ENCODE measurements at places on chromosomes 4 and X.

DNA sequence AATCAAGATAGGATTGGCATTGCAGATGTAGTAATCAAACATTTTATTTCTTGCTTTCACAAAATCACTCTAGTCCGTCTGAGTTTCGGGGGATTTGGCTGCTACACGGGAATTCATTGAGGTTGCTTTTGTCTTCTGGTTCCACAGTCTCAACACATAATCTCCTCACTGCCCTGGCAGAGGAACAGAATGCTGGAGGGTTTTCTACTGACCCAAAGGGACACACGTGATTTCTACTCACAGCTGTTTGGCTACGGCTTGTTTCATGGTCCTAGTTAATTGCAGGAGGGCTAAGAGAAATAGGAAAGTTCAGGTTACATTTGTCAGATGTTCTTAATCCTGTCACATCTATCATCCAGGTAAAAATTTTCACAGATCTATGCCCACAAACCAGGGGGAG is 1811.6 kb downstream of the ARAP2 start:
- no peak for DNase-seq

- DNase-seq = peak; percentile 75
These were observed 8.8 kb downstream of the TMEM255A start for GRCh38 chrX:120302434-120302833.

GRCh38 chr4:140004922-140005627 is 148.9 kb downstream of the MAML3 start:
- DNase-seq = no peak

DNA sequence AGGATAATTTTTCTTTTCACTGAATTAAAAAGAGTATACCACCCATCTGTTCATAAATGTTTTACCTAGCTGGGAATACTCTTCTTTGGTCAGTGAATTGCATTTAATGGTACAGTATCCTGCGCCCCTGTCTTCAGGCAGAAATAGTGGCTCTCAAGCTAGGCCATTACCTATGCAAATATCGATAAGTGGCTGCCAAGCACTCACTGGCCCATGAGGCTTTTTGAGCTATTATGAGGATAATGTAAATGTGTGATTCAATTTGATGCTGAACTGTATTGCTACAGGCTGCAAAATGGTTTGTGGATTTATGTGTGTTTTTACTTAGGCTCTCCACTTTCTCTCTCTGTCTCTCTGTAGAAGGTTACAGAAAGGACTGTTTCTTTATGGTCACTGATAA is 30.1 kb upstream of the MTMR1 start:
- DNase-seq = no peak

DNA sequence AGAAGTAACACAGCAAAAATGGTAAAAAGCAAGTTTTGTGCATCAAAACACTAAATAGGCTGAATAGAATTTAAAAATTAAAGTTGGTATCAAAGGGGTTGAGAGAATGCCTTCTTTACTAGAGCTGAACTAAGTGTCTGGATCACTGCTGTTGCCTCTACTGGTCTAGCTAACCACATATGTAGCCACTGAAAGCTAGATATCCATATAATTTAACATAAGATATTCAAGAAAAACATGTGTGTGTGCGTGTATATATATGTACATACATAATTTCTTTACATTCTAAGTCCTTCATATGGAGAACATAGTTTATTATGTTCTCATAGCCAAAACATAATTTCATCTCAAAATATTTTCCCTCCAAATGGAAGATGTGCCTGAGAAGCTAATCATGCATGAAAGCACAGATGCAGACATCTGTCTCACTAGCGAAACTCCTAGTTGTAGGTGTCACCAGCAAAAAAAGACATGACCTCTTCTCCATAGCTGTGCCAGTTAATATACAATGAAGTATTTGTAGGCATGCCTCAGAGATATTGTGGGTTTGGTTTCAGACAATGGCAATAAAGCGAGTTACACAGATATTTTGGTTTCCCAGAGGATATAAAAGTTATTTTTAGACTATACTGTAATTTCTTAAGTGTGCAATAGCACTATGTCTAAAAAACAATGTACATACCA is 47.3 kb downstream of the PDE5A start:
- DNase-seq = no peak

- DNase-seq = no peak
These were observed 57.8 kb downstream of the SOD3 start for GRCh38 chr4:24853142-24853541.

DNA sequence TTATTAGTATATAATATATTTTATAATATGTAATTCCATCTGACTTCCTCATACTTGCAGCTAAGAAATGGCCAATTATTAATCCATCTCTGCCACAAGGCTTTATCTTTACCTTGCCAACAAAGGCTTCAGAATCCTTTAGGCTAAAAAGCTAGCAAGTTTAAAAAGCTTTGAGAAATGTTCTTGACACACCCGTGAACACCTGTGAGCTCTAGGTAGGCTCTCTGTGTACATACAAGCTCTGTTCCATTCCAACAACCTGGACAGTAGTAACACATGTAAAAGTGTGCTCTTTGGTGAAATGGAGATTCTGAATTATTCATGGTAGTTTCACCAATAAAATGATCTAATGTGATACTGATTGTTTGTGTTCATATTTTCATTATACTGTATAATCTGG is 49.7 kb upstream of the USP9X start:
- DNase-seq = no peak

- DNase-seq = no peak
These were observed 1217.0 kb upstream of the PRKX start for GRCh38 chrX:4930426-4930825.

GRCh38 chr4:163263606-163264005 is 68.8 kb downstream of the NPY1R start:
- DNase-seq = no peak

DNA sequence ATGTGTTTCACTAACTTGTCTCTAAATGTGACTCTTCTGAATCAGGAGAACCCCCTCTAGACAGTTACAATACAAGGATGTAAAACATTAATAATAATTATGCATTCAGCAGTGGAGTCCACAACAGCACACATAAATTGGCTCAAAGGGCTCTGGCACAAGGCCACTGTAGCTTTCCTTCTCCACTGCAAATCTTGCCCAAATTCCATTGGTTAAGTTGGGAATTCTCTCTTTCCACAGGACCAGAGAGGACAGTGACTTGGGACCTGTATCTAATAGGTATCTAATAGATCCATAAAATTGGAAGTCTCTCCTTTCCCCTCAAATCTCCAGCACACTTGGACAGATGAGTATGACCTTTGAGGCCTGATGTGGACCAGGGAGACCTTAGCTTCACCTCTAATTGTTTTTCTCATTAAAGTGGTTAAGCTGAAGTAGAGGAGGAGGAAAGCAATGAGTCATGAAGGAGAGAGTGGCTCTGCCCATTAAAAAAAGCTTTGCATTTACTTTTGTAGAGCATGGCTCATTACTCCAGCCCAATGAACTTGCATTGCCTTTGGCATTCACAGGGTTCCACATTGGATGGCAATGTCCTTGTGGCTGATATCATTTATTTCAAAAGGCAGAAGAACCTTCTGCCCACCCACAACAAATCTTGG is 72.3 kb upstream of the SH3RF1 start:
- no peak for DNase-seq
